Thymus (tissue), 14 donors: ENCODE measurements at places on chromosomes 4 and X. TPM values are rescaled to one million over a fixed set of nuclear protein-coding genes. Genes with fewer than 3 reads are reported as not detected.

DNA sequence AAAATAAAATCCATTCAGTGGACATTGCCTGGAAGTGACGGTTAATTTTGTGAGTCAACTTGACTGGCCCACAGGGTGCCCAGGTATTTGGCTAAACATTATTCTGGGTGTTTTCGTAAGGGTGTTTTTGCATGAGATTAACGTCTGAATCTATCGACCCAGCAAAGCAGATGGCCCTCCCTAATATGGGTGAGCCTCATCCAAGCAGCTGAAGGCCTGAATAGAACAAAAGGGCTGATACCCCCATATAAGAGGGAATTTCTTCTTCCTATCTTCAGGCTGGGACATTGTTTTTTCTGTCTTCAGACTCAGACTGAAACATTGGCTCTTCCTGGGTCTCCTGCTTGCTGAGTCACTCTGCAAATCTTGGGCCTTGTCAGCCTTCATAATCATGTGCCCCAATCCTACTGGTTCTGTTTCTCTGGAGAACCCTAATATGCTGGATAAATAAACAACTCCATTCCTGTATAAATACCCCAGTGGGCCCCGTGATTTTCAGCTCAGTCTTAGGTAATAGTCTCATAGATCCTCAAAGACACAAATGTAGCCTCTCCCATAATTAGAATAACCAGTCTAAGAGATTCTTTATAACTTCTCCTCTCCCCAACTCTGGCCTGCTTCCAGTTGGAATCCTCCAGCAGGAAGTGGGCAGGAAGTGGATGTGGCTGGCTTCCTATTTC, 33.1 kb upstream of the DDX3X start:
- no peak for DNase-seq

GRCh38 chrX:5823903-5824302, 404.8 kb downstream of the NLGN4X start:
- no peak for DNase-seq

DNA sequence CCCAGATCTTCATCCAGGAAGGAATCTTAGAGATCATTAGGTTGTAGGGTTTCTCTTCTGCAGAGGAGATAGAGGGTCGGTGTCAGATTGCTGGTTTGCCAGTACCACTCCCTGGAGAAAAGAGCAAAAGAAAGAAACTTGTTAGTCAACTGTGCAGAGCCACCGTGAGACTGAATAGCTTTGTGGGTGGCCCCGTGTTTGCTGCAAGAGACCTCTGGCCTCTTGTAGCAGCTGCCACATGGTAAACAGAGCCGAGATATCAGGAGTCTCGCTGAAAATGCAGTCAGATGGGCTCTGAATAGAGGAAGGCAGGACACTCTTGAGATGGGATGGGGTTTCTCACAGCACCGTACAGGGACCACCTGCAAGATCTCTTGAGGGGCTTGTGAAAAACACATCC, 149.7 kb downstream of the PTTG2 start:
- DNase-seq, result no peak

- no peak for DNase-seq
Observed at GRCh38 chr4:142164767-142165500, 528.6 kb downstream of the IL15 start.

DNA sequence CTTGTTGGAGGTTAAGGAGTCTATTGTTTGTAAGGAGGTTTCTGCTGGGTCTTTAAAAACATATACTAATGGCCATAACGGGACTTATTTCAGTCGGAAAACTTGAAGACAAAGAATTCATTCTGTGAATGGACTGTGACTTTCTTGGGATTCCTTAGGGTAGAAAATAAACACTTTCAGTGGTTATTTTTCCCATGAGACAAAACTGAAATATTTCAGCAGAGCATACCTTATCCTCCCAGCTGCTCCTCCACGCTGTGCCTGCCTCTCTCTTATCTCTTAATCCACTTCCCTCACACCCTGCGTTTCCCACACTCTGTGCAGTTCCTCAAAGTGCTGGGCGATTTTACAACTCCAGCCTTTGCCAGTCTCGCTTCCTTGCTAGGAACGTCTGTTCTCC, 47.1 kb upstream of the SORBS2 start:
- no peak for DNase-seq

DNA sequence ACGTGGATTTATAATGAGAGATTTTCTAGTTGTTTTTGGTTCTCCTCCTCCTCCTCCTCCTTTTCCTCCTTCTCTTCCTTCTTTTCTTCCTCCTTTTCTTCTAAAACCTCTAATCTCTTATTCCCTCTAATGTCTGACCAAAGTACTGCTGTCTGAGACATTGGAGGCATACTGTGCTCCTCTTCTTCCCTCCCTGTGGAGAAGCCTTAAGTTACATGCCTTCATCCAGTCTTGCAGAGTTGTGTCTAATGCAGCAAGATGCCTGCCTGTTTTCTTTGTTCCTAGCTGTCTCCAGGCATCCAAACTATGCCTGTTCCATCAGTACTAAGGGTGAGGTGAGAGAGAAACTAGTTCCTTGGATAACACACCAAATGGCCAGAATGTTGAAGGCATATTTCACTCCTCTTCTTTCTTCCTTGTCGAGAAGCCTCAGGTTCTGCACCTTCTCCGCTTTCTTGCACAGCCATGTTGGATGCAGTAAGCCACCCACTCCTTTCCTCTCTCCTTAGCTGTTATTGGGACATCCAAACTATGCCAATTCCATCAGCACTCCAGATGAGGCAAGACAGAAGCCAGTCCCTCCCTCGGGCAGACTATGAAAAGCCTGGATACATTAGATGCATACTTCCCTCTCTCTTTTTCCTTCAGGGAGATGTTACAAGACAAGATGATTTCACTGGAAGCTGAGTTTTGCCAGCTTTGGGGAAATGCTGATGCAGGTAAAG, 285.7 kb upstream of the TRAM1L1 start:
- DNase-seq, result no peak

GRCh38 chr4:145936997-145937901, 1.4 kb downstream of the ZNF827 start:
- peak; percentile 60 for DNase-seq

Gene NDNF
- total RNA-seq, result 3.1 TPM

Gene DUSP21
- not detected for total RNA-seq

Gene CTBP1
- 98.2 TPM for total RNA-seq
